ENCODE measurements at places on chromosomes 4 and X. TPM values are rescaled to one million over a fixed set of nuclear protein-coding genes. Genes with fewer than 3 reads are reported as not detected.

Gene TREX2
- total RNA-seq = 1.6 TPM

Gene RBMX2
- total RNA-seq = 31.0 TPM

Gene FHIP1A
- total RNA-seq = 0.06 TPM

Gene ARX
- 0.58 TPM for total RNA-seq

Gene BRCC3
- 29.2 TPM for total RNA-seq

Gene GYPE
- not detected for total RNA-seq

Gene HTN3
- total RNA-seq = not detected

Gene SSX2
- not detected for total RNA-seq

Gene SNCA
- total RNA-seq = 0.29 TPM

Gene KDR
- total RNA-seq = 0.15 TPM

Gene P2RY10
- total RNA-seq = not detected

Gene HPGD
- total RNA-seq = 79.0 TPM

Gene ETDA
- total RNA-seq = not detected

Gene SPATA18
- 4.6 TPM for total RNA-seq

Gene CLDN34
- not detected for total RNA-seq

Gene RAB41
- total RNA-seq = not detected

Gene PAGE2
- not detected for total RNA-seq

Gene IQCM
- total RNA-seq = not detected

Gene TCEAL4
- total RNA-seq = 179 TPM

Gene CSN1S1
- total RNA-seq = not detected

Gene DGAT2L6
- total RNA-seq = not detected

Gene GLRA3
- total RNA-seq = 0.05 TPM

Gene ADGRG4
- total RNA-seq = not detected

Gene PNMA6A
- total RNA-seq = 4.2 TPM

Gene TLR10
- total RNA-seq = 0.02 TPM

Gene TRPC3
- total RNA-seq = 0.11 TPM

Gene AMER1
- total RNA-seq = 3.0 TPM

Gene SERPINA7
- total RNA-seq = not detected

Gene SPANXN1
- total RNA-seq = not detected

Gene OSTC
- total RNA-seq = 86.7 TPM

Gene RS1
- total RNA-seq = not detected

Gene GAGE13
- total RNA-seq = not detected

Gene ARAP2
- 0.38 TPM for total RNA-seq

Gene ADH1A
- not detected for total RNA-seq

Gene GYPB
- not detected for total RNA-seq

Gene IGFBP7
- total RNA-seq = 188 TPM
